Suprapubic skin (tissue), 4 donors: ENCODE measurements at places on chromosomes 5 and 9.

GRCh38 chr5:146606893-146607292 lies 90.9 kb upstream of the GPR151 start:
- H3K27ac ChIP-seq, result no peak overlapping the region
- DNase-seq, result no peak
- no peaks in the 10 kb centered on the region for H3K4me1 ChIP-seq
- H3K36me3 ChIP-seq, result no peaks in the 10 kb centered on the region

DNA sequence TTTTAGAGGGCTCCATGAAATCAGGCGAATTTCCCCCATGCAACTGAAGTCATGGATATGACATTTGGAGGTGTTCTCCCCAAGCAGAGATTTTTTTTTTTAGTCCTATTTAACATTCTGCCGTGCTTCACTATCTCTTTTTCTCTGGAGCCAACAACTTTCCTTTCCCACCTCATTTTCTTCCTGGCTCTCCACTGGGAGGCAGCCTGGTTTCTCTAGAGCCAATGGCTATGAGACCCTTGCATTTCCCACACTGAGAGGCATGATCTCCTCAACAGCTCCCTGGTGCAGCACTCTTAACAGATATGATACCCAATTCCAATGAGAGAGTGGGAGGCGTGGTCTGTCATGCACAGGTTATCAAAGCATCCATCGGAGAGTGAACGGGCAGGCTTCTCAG lies 310.8 kb downstream of the DRD1 start:
- DNase-seq, result no peak
- H3K36me3 ChIP-seq, result no peaks in the 10 kb centered on the region
- H3K27me3 ChIP-seq, result no peaks in the 10 kb centered on the region
- no peaks in the 10 kb centered on the region for H3K4me1 ChIP-seq

DNA sequence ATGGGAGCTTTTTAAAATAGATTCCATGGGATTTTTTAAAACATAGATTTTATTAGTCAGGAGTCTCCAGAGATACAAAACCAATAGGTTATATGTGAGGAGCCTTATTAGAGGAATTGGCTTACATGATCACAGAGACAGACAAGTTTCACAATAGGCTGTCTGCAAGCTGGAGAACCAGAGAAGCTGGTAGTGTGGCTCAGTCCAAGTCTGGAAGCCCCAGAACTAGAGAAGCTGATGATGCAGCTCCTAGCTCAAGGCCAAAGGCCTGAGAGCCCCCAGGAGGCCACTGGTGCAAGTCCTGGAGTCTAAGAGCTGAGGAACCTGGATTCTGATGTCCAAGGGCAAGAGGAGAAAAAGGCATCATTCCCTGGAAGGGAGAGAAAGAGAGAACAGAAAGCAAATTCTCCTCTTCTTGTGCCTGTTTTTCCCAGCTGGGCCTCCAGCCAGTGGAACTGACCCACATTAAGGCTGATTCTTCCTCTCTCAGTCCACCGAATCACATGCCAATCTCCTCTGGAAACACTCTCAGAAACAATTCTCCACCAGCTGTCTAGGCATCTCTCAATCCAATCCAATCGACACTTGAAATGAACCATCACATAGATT lies 59.3 kb downstream of the AHRR start:
- H3K4me1 ChIP-seq, result no peaks in the 10 kb centered on the region
- peaks cover 2% of the 10 kb centered on the region for H3K27me3 ChIP-seq
- DNase-seq, result peak; percentile 22
- no peak overlapping the region for H3K4me3 ChIP-seq

- no peak overlapping the region for H3K4me3 ChIP-seq
- no peaks in the 10 kb centered on the region for H3K36me3 ChIP-seq
- no peak for DNase-seq
- peaks cover 15% of the 10 kb centered on the region for H3K4me1 ChIP-seq
- H3K27ac ChIP-seq, result no peak overlapping the region
These were observed 12.0 kb downstream of the UIMC1 start for GRCh38 chr5:176994460-176995121.

GRCh38 chr9:117546894-117547678 lies 132.2 kb upstream of the ASTN2 start:
- H3K27me3 ChIP-seq, result no peaks in the 10 kb centered on the region
- no peak for DNase-seq
- no peak overlapping the region for H3K27ac ChIP-seq
- no peaks in the 10 kb centered on the region for H3K4me1 ChIP-seq

- no peak overlapping the region for H3K27ac ChIP-seq
- no peak overlapping the region for H3K4me3 ChIP-seq
- DNase-seq, result no peak
- no peaks in the 10 kb centered on the region for H3K4me1 ChIP-seq
These were observed 75.2 kb upstream of the SMARCA2 start for GRCh38 chr9:1939926-1940368.

DNA sequence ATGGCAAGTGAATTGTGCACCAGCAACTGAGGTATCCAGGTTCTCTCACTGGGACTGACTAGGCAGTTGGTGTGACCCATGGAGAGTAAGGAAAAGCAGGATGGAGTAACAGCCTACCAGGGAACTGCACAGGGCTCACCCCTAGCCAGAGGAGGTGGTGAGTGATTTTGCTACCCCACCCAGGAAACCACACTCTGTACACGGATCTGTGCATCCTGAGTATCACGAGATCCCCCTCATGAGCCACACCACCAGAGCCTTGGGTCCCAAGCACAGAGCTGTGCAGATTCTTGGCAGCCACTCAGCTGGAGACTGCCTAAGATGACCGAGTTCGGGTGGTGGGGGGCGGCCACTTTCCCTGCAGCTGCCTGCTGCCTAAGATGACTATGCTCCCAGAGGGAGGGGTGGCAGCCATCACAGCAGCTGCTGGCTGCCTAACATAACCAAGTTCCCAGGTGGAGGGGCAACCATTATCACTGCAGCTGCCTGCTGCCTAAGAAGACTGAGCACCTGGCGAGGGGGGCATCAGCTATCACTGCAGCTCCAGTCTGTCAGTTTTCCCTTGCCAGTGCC lies 48.4 kb upstream of the EFNA5 start:
- H3K4me1 ChIP-seq, result no peaks in the 10 kb centered on the region
- no peak for DNase-seq
- H3K4me3 ChIP-seq, result no peak overlapping the region
- H3K27me3 ChIP-seq, result no peaks in the 10 kb centered on the region

- H3K4me1 ChIP-seq, result peaks cover 30% of the 10 kb centered on the region
- H3K4me3 ChIP-seq, result no peak overlapping the region
- DNase-seq, result no peak
- no peak overlapping the region for H3K27ac ChIP-seq
- no peaks in the 10 kb centered on the region for H3K36me3 ChIP-seq
These were observed 27.1 kb upstream of the BASP1 start for GRCh38 chr5:17190242-17190778.

DNA sequence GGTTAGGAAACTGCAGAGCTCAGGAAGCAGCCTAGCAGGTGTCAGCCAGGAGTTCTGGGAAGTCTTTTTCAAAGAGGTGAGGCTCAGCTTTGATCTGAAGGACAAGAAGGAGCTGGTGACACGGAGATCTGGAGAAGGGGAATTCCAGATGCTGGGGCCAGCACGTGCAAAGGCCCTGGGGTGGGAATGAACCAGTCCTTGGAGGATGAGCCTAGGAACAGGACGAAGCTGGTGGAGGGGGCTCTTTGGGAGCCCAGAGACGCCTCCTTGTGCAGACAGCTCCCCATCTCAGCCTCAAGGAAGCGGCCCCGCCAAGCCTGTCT lies 15.2 kb upstream of the RNU6ATAC start:
- peaks cover 30% of the 10 kb centered on the region for H3K4me1 ChIP-seq
- no peak overlapping the region for H3K27ac ChIP-seq
- DNase-seq, result no peak
- H3K4me3 ChIP-seq, result no peak overlapping the region

GRCh38 chr9:127561491-127562278 lies 50.4 kb upstream of the STXBP1 start:
- peaks cover 93% of the 10 kb centered on the region for H3K4me1 ChIP-seq
- H3K27me3 ChIP-seq, result no peaks in the 10 kb centered on the region
- DNase-seq, result peak; percentile 95
- H3K4me3 ChIP-seq, result no peak overlapping the region
- H3K27ac ChIP-seq, result peak overlapping the region; percentile 82

- H3K4me3 ChIP-seq, result no peak overlapping the region
- H3K27ac ChIP-seq, result peak overlapping the region; percentile 15
- no peaks in the 10 kb centered on the region for H3K27me3 ChIP-seq
- H3K4me1 ChIP-seq, result peaks cover 73% of the 10 kb centered on the region
- DNase-seq, result no peak
These were observed 28.8 kb upstream of the FAT2 start for GRCh38 chr5:151619812-151620460.
